ENCODE measurements at places on chromosomes 12 and 14. TPM values are rescaled to one million over a fixed set of nuclear protein-coding genes. Genes with fewer than 3 reads are reported as not detected.

GRCh38 chr12:28388879-28389278, 198.6 kb downstream of the CCDC91 start:
- H3K4me1 ChIP-seq: peaks cover 2% of the 10 kb centered on the region
- DNase-seq: no peak
- H3K4me3 ChIP-seq: no peak overlapping the region
- no peaks in the 10 kb centered on the region for H3K36me3 ChIP-seq
- H3K27me3 ChIP-seq: no peaks in the 10 kb centered on the region

DNA sequence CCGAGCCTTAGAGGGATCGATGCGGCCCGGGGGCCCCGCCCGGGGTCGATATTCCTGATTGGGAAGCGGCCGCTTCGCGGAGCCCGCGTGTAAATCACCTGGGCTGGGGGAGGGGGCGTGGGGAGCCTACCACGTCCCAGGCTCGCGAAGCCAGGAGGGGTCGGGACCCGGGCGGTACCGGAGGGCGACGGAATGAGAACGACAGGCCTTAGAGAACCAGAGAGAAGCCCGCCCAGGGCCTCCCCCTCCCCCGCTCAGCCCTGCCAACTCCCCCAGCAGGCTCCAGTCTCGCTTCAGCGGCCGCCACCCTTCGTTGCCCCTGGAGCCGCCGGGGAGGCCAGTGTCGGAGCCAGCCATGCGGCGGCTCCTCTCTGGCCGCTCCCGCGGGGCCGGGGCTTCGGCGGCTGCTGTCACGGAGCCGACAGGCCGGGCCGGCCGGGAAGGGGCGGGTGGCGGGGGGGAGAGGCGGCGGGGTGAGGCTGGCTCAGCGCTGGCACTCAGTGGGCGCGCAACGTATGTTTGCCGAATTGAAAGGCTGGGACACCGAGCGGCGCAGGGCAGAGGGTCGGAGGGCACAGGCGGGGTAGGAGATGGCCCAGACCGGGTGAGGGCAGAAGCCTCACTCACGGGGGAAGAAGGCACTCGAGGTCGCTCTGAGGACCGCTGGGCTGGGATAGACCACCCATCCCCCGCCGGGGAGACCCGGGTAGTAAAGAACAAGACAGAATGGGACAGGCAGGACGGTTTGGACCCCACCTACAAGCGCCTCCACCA, 1.4 kb upstream of the DNAJC22 start:
- H3K27ac ChIP-seq: no peak overlapping the region
- no peaks in the 10 kb centered on the region for H3K36me3 ChIP-seq
- H3K4me3 ChIP-seq: peak overlapping the region; percentile 31
- no peaks in the 10 kb centered on the region for H3K4me1 ChIP-seq

- H3K27me3 ChIP-seq: no peaks in the 10 kb centered on the region
- DNase-seq: no peak
- H3K27ac ChIP-seq: no peak overlapping the region
- H3K4me1 ChIP-seq: no peaks in the 10 kb centered on the region
- H3K4me3 ChIP-seq: no peak overlapping the region
- no peaks in the 10 kb centered on the region for H3K36me3 ChIP-seq
Observed at GRCh38 chr12:19303496-19303895, 135.8 kb upstream of the AEBP2 start.

GRCh38 chr12:32891526-32891925, 5.1 kb downstream of the PKP2 start:
- H3K27me3 ChIP-seq: no peaks in the 10 kb centered on the region
- H3K36me3 ChIP-seq: no peaks in the 10 kb centered on the region
- H3K4me3 ChIP-seq: no peak overlapping the region
- no peak for DNase-seq
- H3K4me1 ChIP-seq: no peaks in the 10 kb centered on the region
- no peak overlapping the region for H3K27ac ChIP-seq

The ABCC9 gene
- total RNA-seq: 157 TPM

DNA sequence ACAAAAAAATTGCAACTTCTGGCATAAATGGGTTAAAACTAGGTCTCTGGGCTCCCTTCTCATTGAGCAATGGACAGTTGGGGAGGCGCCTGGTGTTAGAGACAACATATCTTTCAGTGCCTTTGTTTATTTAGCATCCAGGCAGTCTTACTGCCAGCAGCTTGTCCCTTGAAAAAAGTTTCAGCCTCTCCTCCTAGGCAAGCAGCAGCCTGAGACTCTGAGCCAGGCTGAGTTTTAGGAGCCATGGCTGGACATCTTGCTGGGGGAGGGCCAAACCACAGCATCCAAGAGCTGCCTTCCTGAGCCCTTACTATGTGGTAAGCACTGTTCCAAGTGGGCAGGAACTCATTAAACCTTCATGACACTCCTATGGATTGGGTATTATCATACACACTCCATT, 10.1 kb upstream of the JDP2 start:
- DNase-seq: no peak
- H3K27ac ChIP-seq: no peak overlapping the region

GRCh38 chr14:68795597-68796417, 2.9 kb upstream of the ZFP36L1 start:
- peak overlapping the region; percentile 100 for H3K27ac ChIP-seq
- H3K27me3 ChIP-seq: no peaks in the 10 kb centered on the region
- no peaks in the 10 kb centered on the region for H3K4me1 ChIP-seq
- DNase-seq: peak; percentile 92
- peak overlapping the region; percentile 95 for H3K4me3 ChIP-seq
- H3K36me3 ChIP-seq: no peaks in the 10 kb centered on the region

The WASHC4 gene
- 86.2 TPM for total RNA-seq

- H3K4me1 ChIP-seq: no peaks in the 10 kb centered on the region
- no peak overlapping the region for H3K27ac ChIP-seq
- H3K27me3 ChIP-seq: no peaks in the 10 kb centered on the region
- H3K36me3 ChIP-seq: no peaks in the 10 kb centered on the region
Observed at GRCh38 chr12:81644503-81644902, 114.6 kb downstream of the PPFIA2 start.

DNA sequence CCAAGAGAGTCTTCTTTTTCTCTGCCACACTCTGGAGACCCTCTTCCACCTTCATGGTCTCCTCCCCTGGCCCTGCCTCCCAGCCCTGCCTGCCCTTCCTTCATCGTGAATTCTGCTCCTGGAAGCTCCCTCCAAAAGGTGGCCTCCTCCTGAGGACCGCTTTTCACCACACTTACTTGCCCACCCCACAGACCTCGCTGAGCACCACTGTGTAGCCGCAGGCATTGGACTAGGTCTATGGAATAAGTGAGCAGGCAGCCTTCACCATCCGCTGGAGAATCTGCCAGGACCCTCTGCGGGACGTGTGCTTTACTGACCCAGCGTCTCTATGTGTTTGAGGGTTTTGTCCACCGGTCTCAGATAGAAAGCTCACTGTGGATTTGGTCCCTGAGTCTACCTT, 9.7 kb upstream of the KRT5 start:
- H3K27ac ChIP-seq: no peak overlapping the region
- no peaks in the 10 kb centered on the region for H3K36me3 ChIP-seq
- no peak for DNase-seq
- no peak overlapping the region for H3K4me3 ChIP-seq
- H3K27me3 ChIP-seq: no peaks in the 10 kb centered on the region

Data from aorta (tissue), 5 donors.